Fibroblast of skin of left biceps (primary cell): ENCODE measurements at places on chromosomes 2 and 18.

DNA sequence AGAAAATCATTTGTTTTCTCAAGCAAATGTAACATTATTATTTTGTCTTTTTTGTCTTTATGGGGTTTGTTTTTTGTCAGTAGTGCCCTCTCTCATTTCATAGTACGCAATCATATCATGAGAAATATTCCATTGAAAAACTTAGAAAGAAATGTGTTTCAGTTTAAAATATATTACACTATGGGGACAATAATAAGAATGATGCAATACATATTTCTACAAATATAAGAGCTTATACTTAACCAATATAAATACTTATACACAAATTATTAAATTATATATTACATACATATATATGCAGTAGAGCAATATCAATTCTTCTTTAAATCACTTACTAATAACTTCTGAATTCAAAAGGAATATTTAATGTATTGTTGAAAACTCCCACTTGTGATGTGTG, 13.7 kb downstream of the LRRTM4 start:
- no peak for DNase-seq

- DNase-seq = no peak
Measured at GRCh38 chr2:239548451-239548871, 147.6 kb upstream of the HDAC4 start.

GRCh38 chr2:112996635-112997034, 8.6 kb upstream of the IL36A start:
- no peak for DNase-seq

- DNase-seq = no peak
Measured at GRCh38 chr2:2050446-2050845, 280.6 kb downstream of the MYT1L start.

DNA sequence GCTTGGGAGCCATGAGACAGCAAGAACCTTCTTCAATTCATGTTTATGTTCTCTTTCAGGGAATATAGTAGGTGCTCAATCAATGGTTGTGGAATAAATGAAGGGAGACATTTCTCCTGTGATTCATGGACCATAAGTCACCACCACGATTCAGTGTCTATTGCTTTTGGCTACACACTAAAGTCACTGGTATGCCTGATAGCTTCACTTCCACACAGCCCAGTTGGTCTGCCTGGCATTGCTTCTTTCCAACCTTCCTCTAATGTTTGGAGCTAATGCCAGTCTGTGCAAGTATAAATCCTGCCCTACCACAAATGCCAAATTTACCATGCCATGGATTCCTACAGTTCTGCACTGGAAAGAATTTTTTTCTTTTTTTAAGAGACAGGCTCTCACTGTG, 1.3 kb upstream of the CXCR1 start:
- DNase-seq = no peak

GRCh38 chr2:100887713-100888495, 68.0 kb downstream of the NPAS2 start:
- no peak for DNase-seq

DNA sequence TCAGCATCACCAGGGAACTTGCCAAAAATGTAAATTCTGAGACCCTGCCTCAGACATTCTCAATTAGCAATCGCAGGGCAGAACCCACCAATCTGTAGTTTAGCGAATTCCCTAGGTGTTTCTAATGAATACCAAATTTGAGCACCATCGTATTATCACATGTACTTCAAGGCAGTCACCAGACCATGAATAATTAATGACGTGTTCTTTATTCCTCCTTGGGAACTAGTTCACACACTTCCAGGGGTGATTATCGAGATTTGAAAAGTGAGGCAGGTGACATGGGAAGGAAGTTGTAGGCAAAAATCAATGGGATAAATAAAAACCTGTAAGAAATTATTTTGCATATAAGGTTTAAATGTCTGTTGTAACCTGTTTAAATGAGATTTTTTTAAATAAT, 102.5 kb upstream of the CRIM1 start:
- DNase-seq = no peak

DNA sequence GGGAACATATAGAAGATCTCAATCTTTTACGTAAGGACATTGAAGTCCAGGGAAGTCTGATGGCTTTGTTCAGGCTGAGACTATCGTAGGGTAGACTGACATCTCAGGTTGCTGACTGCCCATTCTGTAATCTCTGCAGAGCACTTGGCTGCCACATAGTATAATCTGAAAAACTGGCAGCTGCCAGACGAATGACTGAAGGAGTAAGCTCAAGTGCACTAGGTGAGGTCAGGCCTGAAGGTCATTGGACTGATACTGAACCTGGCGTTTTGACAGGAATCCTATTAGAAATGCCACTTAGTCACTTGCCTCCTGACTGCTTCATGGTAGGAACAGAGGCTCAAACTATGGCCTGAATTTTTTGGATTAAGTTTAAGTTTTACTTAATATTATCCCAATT, 23.5 kb downstream of the GPD2 start:
- no peak for DNase-seq

- DNase-seq = no peak
Measured at GRCh38 chr2:25347205-25347815, 5.6 kb upstream of the DNMT3A start.

- no peak for DNase-seq
Measured at GRCh38 chr2:794554-795241, 117.5 kb upstream of the TMEM18 start.

DNA sequence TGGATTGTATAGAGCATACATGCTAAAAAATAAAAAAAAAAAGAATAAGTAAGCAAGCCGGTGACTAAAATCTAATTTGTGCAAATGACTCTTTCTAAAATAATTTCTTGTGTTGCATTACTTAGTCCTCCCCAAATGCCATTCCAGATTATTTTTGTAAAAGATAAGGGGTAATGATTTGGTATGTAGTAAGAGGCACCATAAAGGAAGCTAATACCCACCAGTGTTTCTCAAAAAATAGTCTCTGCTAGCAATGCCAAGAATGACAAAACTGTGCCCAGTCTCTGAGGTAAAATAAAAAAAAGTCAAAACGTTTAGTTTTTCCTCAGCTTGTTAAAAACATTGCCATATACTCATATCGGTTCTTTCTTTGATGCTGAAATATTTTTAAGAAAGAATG, 2.7 kb downstream of the METTL5 start:
- no peak for DNase-seq

GRCh38 chr2:168490015-168490874, 34.2 kb downstream of the CERS6 start:
- no peak for DNase-seq

DNA sequence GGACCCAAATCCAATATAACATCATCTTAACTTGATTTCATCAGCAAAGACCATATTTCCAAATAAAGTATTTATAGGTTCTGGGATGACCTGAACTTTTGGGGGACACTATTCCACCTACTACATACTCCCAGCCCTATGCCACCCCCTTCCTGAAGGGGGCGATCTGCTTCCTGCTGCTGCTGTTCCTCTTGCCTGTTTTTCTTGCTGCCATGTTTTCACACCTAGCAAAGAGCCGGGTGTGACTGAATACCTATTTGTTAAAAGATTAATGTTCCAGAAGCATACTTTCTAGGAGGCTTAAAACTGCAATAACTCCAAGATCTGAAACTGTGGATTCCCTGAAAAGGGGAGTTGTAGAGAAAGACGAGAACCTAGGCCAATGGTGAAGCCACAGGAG, 89.7 kb downstream of the ICOS start:
- DNase-seq = no peak

DNA sequence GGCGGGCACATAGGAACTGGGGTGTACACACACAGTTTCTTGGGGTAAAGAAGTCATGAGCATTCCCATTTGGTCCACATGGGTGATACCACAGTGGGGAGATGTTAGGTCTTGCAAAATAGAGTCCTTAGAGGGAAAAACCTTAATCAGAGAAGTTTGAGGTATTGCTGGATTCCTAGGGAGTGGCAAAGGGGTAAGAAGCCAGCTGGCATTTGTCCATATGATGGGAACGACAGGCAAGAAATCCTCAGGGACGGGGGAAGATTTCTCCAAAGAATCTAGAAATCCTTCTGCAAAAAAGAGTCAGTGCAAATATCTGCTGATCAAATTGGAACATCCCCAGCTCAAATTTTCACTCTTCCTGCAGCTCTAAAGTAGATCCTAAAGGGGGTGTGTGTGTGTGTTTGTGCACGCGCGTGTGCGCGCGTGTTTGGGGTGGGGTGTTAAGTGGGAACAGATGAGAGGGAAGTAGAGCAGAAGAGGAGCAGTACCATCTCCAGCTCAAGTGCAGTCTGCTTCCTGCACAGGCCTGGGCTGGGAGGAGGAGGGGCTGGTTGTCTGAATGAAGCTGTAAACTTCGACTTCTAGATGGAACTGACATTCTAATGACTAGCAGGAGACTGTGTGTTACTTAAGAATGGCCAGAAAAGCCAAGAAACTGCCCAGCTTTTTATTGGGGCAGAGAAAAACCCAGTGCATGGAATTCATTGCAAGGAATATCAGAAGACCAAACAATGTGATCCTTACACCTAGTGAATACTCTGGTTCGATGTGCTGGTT, 168.0 kb downstream of the SPP2 start:
- DNase-seq = peak; percentile 25

DNA sequence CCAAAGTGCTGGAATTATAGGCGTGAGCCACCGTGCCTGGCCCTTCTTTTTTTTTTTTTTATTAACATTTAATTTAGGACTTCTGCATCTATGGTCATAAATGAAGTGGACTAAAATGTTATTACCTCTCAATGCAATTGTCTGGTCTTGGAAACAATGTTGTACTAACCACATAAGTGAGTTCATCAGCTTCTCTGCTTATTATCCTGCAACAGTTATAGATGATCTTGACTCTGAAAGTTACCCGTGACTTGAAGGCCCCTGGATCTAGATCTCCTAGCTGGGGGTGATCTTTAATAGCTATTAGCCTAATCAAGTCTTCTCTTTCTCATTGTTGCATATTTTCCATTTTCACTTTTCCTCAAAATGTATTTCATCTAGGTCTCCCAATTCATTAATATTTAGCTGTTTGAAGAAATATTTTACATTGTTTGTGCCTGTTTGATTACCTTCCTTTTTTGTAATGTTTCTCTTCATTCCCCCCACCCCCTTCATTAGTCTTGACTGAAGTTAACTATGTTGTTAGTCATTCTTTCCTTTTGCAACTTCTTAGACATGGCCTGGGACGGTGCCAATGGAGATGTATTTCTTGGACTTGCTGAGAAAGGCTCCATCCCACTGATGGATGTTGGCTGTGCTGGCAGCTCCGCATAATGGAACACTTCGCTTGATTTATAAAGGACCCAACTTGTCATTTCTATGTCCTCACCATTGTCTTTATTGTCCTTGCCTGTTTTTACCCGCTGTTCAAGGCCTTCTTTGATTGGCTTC, 141.6 kb upstream of the RIOK3 start:
- peak; percentile 87 for DNase-seq

DNA sequence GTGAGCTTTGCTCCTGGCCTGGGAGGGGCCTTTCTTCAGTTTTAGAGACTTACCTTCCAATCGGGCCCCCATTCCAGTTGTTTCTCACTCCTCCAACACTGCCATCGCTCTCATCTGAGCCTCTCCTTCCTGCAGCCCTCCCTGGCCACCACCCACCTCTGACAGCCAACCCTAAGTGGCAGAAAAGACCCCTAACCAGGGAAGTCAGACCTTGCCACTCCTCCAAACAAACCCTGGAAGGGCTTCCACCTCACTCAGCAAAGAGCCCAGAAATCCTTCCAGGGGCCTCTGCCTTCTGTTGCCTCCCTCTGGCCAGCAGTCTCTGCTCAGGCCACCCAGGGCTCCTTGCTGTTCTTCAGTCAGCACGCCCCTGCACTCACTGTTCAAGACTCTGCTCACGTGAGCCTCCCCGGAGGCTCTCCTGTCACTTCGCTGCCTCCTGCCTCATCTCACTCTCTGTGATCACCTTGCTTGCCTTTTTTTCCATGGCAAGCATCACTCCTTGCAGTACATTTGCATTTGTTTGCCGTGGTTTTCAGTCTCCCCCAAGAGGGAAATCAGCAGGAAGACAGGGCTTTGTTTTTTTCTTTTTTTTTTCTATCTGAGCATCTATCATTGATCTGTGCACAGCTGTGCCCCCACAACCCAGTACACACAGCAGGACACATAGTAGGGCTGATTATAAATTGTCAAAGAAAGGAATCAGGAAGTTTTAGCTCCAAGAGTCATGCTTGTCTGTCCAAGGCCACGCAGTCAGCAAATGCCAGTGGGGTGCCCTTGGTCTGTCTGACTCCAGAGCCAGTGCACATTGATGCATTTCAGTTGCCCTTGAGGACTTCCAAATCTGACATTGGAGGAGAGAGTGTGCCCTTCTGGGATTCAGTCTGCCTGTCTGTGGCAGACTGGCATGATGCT, 83.9 kb downstream of the INHBB start:
- DNase-seq = no peak

GRCh38 chr2:7007846-7008741, 90.9 kb downstream of the RNF144A start:
- no peak for DNase-seq

GRCh38 chr2:13009027-13009642, 292.4 kb downstream of the TRIB2 start:
- DNase-seq = no peak

GRCh38 chr2:10022966-10023662, 20.2 kb upstream of the KLF11 start:
- no peak for DNase-seq

DNA sequence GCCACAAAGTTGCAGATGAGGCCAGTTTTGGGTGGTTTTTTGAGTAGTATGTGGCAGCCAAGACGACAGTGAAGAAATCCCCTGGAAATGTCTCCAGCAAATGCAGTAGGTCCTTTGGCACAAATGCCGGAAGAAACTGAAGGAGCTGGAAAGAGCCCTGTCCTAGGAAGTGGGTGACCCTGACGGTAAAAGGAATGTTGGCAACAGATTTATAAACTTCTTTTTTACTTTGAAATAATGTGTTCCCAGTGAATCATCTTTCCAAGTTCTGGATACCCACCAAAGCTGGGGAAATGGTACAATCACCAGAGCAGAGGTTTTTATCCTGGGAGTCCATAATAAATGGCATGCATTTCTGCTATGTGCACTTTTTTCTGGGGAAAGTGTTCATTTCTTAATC, 112.9 kb downstream of the CSRNP3 start:
- DNase-seq = no peak

DNA sequence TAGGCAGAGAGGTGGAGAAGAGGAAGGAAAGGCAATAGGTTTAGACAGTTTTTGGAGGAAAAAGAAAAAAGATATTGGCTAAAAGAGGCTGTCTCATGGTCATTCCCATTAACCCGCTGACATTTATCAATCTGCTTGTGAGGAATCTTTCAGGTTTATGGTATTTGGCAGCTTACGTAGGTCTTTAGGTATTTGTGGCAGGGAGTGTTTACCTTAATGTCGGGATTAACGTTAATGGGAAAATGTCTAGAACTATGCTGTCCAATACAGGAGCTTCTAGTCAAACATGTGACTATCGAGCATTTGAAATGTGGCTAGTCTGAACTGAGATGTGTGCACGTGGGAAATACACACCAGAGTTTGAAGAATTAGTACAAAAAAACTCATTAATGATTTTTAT, 144.2 kb downstream of the BABAM2 start:
- DNase-seq = no peak

GRCh38 chr2:2456721-2457120, 125.6 kb upstream of the MYT1L start:
- DNase-seq = peak; percentile 21

GRCh38 chr2:218962859-218963492, 3.5 kb downstream of the CDK5R2 start:
- no peak for DNase-seq
